Memory B cell (primary cell): ENCODE measurements at places on chromosomes 13 and 19.
A peak's percentile ranks its signal among the peaks of the same experiment; 100 is the strongest.

GRCh38 chr13:55493297-55493696 is 1647.4 kb upstream of the PRR20A start:
- H3K36me3 ChIP-seq = no peaks in the 10 kb centered on the region
- no peak for DNase-seq
- no peak overlapping the region for H3K4me3 ChIP-seq

DNA sequence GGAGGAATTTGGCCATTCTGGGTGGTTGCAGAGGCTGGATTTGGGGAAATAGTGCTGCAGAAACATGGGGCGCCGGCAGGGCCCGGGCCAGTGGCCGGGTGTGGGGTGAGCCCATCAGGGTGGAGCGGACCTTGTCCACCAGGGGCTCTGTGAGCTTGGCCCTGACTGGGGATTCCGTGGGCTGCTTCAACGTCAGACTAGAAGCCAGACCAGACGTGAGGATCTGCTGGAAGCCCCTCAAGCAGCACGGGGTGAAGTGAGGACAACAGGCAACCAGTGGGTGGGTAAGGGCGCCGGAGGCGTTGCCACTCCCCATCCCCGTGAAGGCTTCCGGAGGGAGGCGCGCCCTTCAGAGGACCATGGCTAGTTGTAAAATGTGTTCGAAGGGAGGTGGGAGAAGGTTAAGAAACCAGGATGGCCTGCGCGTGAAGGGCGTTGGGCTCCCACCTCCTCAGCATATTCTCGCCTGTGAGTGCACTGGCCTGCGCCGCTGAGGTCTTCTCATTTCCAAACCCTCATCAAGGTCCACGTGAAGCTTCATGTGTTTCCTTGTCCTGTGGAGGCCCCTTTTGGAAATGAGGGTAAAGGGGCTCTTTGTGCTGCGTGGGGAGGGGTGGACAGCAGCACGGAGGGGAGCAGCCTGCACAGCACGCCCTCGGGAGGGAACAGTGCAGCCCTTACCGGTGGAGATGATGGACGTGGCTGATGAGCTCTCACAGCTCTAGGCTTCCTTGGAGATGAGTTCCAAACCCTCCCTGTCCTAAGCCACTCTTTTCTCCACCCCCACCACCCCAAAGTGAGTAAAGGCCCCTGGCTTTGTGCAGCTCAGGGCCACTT is 8.3 kb downstream of the TEX29 start:
- no peaks in the 10 kb centered on the region for H3K4me1 ChIP-seq
- H3K27ac ChIP-seq = no peak overlapping the region
- DNase-seq = no peak
- H3K27me3 ChIP-seq = no peaks in the 10 kb centered on the region

DNA sequence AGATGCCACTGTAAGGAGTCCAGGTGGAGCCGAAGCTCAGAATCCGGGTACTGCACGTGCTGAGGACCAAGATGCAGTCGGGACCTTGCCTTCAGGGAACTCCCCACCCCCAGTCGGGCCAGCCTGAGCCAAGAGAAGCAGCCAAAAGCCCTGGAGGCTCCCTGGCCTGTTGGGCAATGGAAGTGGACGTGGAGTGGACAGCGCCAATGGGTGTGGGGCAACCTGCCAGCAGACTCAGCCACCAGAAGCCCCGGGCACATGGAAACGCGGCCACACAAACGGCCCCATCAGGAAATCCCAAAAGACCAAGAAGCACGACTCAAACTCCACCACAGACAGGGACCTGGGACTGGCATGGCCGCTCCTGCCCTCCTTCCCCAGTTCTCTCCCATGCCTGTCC is 30.0 kb upstream of the KCTD15 start:
- H3K4me3 ChIP-seq = no peak overlapping the region
- H3K4me1 ChIP-seq = no peaks in the 10 kb centered on the region
- no peak for DNase-seq
- H3K27ac ChIP-seq = no peak overlapping the region

DNA sequence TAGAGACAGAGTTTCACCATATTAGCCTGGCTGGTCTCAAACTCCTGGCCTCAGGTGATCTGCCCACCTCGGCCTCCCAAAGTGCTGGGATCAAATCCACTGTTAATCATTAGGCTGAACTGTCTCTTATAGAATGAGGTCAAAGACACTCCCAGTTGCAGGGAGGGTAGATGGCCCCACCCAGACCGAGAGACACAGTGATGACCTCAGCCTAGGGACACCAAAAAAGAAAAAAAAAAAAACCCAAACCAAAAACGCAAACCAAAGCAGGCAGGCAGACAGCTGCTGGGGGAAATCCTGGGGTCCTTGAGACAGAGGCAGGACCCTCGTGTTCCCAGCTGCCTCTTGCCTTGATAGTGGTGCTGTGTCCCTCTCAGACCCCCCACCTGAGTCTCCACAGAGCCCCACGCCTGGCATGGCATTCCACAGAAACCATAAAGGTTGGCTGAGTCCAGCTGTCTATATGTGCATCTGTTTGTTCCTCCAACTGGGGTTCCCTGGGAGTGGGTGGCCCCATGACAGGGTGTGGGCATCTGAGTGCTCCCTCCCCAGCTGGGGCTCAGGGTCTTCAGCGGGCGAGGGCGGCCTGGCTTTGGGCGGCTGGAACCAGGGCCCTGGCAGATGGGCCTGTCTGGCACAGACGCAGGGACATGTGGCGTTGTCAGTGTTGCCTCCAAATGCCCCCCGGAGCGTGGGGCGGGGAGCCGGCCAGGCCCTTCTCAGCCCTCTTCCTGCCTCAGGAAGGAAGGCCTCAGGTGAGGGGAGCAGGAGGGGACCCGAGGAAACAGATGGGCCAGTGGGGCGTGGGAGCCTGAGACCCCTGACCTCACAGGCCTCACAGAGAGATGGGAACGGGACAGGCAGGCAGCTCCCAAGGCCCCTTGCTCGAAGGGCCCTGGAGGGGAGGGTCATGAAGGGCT is 5.2 kb downstream of the DAND5 start:
- no peak for DNase-seq
- H3K4me3 ChIP-seq = no peak overlapping the region
- H3K4me1 ChIP-seq = peaks cover 6% of the 10 kb centered on the region
- no peaks in the 10 kb centered on the region for H3K36me3 ChIP-seq
- no peak overlapping the region for H3K27ac ChIP-seq
- H3K27me3 ChIP-seq = peaks cover 11% of the 10 kb centered on the region

DNA sequence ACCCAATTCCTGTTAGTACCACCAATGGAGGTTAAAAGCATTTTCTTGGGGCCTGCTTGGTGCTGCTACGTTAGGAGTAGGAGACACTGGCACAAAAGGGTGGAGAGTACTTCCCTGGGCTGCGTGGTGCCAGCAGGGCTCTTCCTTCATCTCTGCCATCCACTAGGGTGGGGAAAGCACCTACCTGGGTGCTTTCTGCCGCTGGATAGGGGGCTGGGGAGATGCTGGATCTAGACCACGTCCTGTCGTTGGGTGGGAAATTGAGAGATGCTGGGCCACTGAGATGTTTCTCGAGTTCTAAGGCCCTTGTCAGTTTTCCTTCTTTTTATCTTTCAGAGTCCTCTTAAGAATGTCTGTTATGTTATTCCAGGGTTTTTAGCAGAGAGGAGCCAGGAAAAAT is 6.7 kb upstream of the FCGBP start:
- H3K4me1 ChIP-seq = peaks cover 48% of the 10 kb centered on the region
- peak overlapping the region; percentile 91 for H3K27ac ChIP-seq
- H3K36me3 ChIP-seq = peaks cover 5% of the 10 kb centered on the region
- no peak for DNase-seq

DNA sequence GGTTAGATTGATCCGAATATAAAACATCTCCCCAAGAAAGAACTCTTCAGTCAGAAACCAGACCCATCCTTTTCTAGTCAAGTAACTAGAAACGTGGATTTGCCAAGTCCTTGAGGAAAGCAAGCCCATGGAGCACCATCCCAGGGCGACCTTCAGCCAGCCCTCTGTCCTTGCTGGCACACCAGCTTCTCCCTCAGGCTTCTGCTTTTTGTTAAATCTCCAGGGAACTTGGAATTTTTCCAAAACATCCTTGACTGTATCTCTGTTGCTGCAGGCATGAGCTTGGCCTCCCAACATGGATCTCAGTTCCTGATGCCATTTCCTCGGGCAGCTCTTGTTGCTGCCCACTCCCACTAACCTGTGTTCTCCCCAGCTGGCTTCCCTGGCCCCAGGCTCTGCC is 27.1 kb upstream of the C1QTNF9 start:
- H3K36me3 ChIP-seq = peaks cover 13% of the 10 kb centered on the region
- peaks cover 16% of the 10 kb centered on the region for H3K4me1 ChIP-seq
- H3K27ac ChIP-seq = no peak overlapping the region
- no peak for DNase-seq

DNA sequence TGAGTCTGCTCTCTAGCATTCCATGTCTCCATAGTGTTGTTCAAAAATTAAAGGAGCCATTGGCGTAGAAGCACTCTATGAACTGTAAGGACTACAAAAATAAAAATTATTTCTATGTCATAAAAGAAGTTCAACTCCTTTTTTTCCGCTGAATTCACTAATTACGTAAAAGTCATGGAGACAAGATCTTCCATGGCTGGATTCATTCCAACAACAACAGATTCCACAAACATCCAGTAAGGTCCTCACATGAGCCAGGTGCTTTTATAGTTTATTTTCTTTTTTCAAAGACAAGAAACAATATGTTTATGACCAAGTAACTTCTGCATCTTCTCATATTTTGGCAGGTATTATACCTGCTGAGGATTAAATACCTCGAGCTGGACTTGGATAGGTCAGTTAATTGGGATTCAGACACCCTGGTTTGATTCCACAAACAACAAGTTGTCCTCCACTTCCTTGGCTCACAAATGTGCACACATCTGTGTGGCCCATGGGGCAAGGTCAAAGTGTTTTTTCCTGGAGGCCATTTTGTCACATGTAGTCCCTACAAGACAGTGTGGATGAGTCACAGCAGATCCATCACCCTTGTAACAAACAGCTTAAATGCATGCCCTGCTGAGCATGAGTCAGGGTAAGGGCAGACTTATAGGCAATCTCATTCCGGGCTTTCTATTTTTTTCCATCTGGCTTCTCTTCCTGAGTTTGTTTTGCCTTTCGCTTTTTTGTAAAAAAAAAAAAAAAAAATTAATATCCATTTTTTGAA is 475.6 kb downstream of the COG6 start:
- H3K4me1 ChIP-seq = peaks cover 18% of the 10 kb centered on the region
- H3K36me3 ChIP-seq = no peaks in the 10 kb centered on the region
- H3K4me3 ChIP-seq = no peak overlapping the region
- no peak for DNase-seq
- peaks cover 2% of the 10 kb centered on the region for H3K27me3 ChIP-seq

GRCh38 chr13:105925496-105925895 is 610.0 kb downstream of the EFNB2 start:
- H3K4me1 ChIP-seq = no peaks in the 10 kb centered on the region
- DNase-seq = no peak
- H3K36me3 ChIP-seq = no peaks in the 10 kb centered on the region
- no peak overlapping the region for H3K4me3 ChIP-seq

DNA sequence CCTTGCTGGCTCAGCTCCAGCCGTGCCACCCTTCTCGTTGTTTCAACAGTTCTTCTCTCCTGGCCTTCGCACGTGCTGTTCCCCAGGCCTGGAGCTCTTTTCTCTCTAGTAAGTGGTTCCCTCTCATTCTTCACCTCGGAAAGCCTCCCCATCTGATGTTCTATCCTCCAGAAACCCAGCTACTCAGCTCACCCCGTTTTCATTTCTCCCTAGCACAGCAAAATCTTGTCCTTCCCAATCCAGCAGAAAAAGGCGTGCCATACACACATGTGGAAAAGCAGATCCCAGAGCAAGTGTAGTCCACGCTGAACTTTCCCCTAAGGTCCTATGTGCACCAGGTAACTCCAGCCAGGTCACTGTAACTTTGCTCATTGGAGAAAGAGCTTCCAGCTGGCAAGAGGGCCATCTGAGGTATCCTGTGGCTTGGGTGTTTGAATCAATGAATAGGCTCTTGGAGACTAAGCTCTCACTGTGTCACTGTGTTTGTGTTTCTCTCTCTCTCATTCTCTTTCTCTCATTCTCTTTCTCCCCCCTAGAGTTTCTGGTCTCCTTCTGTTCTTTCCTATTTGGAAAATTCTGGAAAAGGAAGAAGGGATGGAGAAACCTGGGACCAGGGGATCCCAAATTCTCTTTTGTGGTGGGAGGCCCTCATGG is 49.0 kb downstream of the COLGALT1 start:
- peaks cover 12% of the 10 kb centered on the region for H3K4me1 ChIP-seq
- no peak for DNase-seq
- H3K27me3 ChIP-seq = peaks cover 25% of the 10 kb centered on the region
- H3K36me3 ChIP-seq = peaks cover 3% of the 10 kb centered on the region

GRCh38 chr19:2425622-2426581 is 1.5 kb downstream of the TIMM13 start:
- H3K36me3 ChIP-seq = no peaks in the 10 kb centered on the region
- no peak overlapping the region for H3K27ac ChIP-seq
- no peak for DNase-seq
- peaks cover 2% of the 10 kb centered on the region for H3K4me1 ChIP-seq

DNA sequence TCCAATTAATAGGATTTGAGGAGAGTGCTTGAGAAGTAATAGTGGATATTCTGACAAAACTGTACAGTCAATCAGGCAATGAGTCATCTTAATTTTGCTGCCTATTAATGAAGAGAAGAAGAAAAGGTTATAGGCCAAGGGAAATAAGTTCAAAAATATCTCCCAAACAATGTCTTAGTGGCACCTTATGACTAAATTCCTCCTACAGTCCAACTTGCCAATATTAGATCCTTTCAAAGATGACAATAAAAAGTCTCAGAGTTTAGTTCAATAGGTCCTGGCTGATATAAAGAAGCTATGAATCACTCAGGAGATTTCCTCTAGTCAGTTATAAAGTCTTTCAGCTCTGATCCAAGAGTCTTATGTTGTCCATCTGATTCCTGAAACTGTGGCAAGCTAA is 27.9 kb downstream of the UGGT2 start:
- H3K4me3 ChIP-seq = no peak overlapping the region
- H3K36me3 ChIP-seq = no peaks in the 10 kb centered on the region
- H3K27me3 ChIP-seq = no peaks in the 10 kb centered on the region
- DNase-seq = no peak
- no peak overlapping the region for H3K27ac ChIP-seq

DNA sequence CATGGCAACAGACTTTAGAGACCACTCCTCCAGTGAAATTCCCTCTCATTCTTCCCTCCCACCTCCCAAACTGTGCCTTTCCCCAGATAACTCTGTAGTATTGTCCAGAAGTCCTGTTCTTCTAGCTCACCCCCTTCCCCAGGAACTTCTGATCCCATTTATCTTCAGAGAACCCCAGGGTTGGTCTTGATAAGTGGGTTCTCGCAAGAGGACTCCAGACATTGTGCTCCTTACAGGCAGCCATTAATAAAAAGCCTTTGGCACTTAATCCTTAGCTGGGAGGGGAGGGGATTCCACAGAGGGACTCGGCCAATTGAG is 1.9 kb downstream of the LTBP4 start:
- peaks cover 11% of the 10 kb centered on the region for H3K27me3 ChIP-seq
- peaks cover 47% of the 10 kb centered on the region for H3K4me1 ChIP-seq
- no peaks in the 10 kb centered on the region for H3K36me3 ChIP-seq
- H3K4me3 ChIP-seq = no peak overlapping the region

- no peaks in the 10 kb centered on the region for H3K36me3 ChIP-seq
- peaks cover 2% of the 10 kb centered on the region for H3K27me3 ChIP-seq
- H3K4me3 ChIP-seq = no peak overlapping the region
- H3K27ac ChIP-seq = no peak overlapping the region
Measured at GRCh38 chr13:76619631-76620030, 266.6 kb downstream of the KCTD12 start.

- H3K4me3 ChIP-seq = no peak overlapping the region
- H3K27me3 ChIP-seq = peaks cover 13% of the 10 kb centered on the region
- no peak overlapping the region for H3K27ac ChIP-seq
- no peak for DNase-seq
- no peaks in the 10 kb centered on the region for H3K36me3 ChIP-seq
Measured at GRCh38 chr13:37087486-37087885, 18.0 kb downstream of the CSNK1A1L start.

GRCh38 chr13:78033509-78033908 is 114.9 kb upstream of the EDNRB start:
- H3K4me3 ChIP-seq = no peak overlapping the region
- H3K36me3 ChIP-seq = no peaks in the 10 kb centered on the region
- H3K4me1 ChIP-seq = no peaks in the 10 kb centered on the region
- peaks cover 3% of the 10 kb centered on the region for H3K27me3 ChIP-seq
